Jurkat, Clone E6-1 (cell line): ENCODE measurements at places on chromosomes 1 and 21.

DNA sequence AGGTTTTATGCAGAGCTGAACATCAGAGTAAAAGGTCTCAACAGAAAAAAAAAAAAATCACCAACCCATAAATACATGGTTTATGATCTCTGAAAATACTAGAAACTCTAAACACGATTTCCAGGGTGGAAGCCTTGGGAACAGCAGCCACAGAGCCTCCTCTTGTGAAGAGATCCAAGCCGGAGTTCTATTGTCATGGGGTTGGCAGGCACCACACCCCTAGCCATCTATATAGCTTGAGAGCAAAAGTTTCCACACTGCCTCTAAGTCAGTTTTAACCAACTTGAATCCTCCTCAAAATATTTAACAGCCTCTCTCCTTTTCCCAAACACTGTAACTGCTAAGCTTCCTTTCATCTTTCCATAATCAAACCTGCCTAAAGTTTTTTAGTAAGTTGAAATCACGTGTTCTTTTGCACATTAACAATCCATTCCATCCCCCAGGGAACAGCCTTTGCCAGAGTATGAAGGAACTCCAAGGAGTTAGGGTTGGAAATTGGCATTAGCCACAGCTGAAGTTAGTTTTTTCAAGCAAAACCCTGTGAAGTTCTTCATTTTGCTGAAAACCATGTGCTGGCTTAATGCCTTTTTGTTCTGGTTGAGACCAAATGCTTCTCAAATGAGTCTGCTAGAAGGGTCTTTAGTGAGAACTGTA, 13.8 kb upstream of the SEC16B start:
- DNase-seq, result no peak

- DNase-seq, result no peak
Measured at GRCh38 chr1:204327359-204327758, 32.4 kb downstream of the PLEKHA6 start.

DNA sequence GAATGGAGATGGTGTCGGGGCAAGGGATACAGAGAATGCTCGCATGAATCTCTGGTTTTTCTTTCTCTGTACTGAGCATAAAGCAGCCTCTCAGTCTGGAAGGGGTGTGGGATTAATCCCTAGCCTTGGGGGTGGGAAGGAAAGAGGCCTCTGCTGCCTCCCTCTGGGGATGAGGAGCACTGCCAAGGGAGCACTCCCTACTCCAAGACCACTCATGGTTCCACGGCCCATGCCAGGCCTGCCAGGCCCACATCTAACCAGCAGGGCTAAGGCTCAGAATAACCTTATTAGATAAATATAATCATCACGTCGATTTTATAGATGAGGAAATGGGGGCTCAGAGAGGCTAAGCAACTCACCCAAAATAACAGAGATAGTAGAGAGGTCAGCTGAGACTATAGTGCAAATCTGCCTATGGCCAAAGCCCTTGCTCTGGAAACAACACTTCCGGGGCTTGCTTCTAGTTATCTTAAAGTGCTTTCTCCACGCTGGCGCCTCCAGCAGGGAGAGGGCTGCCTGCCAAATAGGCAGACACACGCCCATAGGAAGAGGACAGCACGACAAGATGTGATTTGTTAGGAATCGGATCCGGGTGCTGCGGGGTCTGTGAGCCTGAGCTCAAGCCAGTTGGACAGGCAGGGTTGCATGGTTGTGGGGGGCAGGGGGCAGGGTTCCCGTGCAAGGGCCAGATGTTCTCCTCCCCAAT, 522 bp downstream of the TEX35 start:
- no peak for DNase-seq

DNA sequence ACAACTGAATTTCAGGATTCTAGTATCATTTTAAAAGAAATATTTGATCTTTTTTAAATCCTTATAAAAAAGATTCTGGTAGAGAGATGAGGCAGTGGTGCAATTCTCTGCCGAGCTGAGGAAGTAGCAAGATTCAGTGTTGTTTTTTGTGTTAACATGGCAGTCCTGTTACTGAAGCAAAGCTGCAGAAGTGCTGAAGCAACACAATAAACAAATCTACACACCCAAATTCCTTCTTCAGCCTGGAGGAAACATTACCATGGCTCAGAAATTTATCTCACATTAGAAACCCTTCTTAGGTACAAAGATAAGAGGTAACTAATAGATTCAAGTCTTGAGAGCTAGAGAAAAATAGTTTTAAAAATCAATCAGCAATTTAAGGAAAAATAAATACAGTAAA, 216.0 kb downstream of the DENND1B start:
- DNase-seq, result no peak

DNA sequence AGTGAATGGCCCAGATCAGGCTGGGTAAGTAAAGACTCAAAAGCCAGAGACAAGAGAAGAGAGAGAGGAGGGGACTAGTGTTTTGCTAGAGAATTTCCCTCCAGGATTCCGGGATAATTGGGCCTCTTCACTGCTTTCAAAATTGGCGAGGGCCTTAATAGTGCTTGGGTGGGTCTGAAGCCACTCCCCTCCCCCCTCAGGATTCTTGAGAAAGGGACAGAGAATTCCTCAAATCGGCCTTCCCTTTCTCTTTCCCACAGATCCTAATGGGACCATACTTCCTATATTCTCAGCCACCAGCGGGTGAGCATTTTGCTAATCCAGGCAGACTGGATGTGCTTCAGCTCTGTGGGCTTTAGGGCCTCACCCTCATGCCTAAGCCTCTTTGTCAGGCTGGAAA, 11.9 kb downstream of the SFN start:
- no peak for DNase-seq

DNA sequence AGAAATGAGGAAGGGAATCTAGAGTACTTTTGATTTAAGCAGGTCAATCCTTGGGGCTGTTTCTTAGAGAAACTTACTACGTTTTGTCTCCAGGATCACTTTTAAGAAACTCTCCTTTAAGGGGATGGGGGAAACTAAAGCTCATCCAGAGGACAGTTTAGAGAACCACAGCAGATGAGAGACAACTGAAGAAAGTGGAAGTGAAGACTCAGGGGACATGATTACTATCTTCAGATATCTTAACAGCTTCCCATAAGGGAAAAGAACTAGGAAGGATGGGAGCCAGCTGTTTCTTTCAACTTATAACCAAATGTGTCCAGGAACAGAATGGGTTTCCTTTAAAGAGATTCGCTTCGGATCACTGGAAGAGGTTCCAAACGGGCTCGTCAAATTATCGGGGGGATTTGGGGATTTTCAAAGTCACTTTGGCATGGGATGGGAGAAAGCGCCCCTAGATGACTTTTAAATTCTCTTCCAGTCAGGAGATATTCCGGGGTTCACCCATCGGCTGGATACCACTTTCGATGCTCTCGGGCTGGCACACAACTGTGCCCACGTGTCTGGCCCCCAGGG, 1.2 kb downstream of the SCMH1 start:
- no peak for DNase-seq

DNA sequence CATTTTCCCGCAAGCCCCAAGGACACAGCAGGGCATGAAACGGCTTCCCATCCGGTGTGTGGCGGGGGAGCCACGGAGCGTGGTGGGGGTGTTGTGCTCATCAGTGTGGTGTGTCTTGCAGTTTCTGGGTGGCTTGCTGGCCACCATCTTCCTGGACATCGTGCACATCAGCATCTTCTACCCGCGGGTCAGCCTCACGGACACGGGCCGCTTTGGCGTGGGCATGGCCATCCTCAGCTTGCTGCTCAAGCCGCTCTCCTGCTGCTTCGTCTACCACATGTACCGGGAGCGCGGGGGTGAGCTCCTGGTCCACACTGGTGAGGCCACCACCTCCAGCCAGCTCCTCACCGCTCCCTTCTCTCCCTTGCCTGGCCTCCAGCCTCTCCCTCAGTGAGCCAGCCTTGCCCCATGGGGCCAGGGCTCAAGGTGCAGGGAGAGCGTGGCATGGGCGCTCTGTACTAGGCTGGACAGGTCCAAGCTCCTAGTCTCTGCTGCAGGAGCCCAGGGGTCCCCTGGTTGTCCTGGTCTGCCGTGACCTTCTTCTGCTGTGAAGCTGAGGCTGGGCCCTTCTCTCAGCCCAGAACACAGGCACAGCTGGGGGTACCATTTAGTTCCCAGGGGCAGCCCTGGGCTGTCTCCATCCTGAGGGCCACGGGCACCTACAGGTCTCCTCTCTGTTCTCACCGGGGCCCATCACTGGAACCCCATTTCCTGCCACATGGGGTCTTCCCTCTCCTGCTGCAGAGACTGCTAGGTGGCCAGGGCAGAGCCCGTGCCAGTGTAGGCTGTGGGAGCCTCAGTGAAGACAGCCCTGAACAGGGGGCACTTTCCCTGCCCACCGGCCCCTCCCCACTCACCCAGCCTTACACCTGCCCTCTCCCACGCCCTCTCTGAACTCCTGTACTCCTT, 12.6 kb downstream of the AGTRAP start:
- no peak for DNase-seq

DNA sequence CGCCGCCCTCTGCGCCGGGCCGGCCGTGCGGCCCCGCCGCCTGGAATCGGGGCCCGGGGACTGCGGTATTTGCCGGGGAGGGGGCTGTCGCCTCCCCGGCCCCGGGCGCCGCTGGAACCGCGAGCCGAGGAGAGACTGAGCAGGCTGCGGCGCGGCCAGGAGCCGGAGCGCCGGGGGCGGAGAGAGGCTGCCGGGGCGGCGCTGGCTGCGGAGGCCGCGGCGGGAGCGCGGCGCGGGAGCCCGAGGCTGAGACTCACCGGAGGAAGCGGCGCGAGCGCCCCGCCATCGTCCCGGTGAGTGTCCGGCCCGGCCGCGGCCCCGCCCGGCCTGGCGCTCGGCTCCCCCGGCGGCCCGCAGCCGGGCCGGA, 746 bp downstream of the DYRK1A start:
- DNase-seq, result no peak

DNA sequence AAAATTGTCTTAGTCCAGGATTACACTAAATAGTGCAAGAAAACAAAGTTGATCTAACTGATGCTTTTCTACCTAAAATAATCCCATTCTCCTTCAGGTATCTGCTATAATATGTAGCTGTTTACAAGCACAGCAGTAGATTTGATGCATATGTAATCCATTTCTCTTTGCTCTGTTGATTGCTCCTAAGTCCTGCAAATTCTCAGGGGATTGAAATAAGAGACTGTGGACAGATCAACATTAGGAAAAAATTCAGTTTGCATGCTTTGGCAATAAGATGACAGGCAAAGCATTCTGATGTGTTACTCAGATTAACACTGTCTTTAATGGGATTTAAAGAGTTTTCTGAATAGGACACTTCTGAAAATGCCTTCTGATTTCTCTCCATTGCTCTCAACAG, 34.7 kb downstream of the RNF11 start:
- DNase-seq, result no peak

DNA sequence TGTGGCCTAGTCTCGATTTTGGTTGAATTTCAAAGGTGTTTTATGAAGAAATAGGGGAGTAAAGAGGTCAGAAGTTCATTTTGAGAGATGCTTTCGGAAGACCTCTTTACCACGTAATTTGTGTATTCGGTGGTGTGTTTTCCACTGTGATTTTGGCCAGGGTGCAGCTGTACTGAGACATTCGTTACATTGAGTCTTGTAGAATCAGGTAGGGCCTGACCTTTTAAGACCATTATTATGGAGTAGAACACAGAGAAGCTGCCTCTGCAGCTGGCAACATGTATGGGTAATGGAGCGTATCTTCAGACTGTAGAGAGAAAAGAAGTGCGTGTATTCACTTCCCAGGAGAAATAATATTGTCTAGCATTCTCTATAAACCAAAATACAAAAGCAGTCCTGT, 326.5 kb downstream of the PDE4B start:
- no peak for DNase-seq
